Stimulated activated CD4-positive, alpha-beta T cell treated with anti-CD3 and anti-CD28 coated beads, Interleukin-12 subunit alpha, Interleukin-12 subunit beta, amount 100 ng/mL, for 48 hours (primary cell): ENCODE measurements at places on chromosomes 1 and 21.

DNA sequence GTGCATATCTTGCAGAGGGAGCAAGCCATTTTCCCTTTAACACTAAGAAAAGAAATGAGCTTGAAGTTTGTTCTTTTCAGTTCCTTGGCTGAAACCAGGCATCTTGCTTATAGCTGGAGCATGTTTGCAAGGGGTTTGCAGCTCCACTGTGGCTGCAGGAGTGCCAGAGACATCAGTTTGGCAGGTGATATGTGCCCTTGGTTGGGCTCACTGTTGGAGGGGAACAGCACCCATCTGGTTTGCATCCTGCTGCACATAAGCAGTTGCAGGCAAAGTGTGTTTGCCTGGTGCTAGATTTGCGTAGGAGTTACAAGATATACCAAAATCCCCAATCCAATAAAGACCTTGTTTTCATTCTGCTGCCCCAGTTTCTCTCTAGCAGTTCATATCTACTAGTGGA lies 47.8 kb upstream of the IKBKE start:
- no peak for DNase-seq

DNA sequence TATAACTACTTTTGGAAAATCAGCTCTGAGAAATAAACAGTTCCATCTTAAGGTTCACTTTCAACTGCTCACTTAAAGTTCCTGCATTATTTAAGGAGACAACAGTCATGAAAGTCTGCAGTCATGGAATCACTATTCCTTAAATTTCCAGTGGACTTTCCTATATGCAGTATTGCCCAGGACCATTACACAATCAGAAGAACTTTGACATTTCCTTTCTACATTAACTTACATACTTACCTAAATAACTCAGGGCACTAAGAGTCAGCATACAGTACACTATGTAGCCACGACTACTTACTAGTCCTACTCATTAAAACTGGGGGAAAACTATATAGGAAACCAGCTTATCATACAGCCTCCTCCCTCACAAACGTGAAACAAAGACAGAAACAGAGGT lies 220.1 kb downstream of the SLC45A1 start:
- DNase-seq: no peak

DNA sequence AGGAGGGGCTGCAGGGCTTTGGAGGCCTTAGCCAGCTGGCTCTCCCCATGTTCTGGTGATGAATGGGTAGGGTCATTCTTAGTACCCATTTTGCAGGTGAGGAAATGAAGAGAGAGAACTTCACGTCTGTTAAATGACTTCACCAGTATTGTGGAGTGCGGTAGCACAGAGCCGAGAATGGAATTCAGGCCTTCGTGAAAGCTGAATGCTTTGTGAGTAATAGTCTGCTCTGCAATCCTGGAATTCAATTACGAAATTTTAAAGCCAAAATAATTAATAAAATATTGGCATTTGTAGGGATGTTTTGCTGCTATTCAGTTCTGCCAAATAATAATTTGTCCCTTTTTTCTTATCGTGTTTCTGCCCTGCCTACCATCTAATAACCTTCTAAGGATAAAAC lies 197.7 kb downstream of the GREM2 start:
- DNase-seq: no peak

DNA sequence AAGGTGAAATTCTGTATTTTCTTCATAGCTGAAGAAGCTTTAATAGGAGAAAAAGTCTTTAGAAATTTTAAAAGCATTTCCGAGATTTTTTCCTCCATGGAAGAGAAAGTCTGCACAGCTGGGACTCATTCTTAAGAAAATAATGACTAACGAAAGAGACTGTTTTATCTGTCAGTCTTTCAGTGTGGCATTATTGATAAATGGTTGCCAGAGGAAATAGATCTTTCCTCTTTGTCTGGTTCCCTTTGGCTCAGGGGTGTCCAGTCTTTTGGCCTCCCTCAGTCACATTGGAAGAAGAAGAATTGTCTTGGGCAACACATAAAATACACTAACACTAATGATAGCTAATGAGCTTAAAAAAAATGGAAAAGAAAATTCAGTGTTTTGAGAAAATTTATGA lies 49.9 kb downstream of the KDM1A start:
- no peak for DNase-seq

GRCh38 chr1:61142043-61142440 lies 59.7 kb downstream of the NFIA start:
- DNase-seq: no peak

- no peak for DNase-seq
Observed at GRCh38 chr1:209714338-209714737, 9.7 kb downstream of the HSD11B1 start.

- no peak for DNase-seq
Observed at GRCh38 chr1:198889101-198889500, 250.3 kb downstream of the PTPRC start.

GRCh38 chr1:231327617-231328016 lies 10.0 kb downstream of the EXOC8 start:
- DNase-seq: no peak

DNA sequence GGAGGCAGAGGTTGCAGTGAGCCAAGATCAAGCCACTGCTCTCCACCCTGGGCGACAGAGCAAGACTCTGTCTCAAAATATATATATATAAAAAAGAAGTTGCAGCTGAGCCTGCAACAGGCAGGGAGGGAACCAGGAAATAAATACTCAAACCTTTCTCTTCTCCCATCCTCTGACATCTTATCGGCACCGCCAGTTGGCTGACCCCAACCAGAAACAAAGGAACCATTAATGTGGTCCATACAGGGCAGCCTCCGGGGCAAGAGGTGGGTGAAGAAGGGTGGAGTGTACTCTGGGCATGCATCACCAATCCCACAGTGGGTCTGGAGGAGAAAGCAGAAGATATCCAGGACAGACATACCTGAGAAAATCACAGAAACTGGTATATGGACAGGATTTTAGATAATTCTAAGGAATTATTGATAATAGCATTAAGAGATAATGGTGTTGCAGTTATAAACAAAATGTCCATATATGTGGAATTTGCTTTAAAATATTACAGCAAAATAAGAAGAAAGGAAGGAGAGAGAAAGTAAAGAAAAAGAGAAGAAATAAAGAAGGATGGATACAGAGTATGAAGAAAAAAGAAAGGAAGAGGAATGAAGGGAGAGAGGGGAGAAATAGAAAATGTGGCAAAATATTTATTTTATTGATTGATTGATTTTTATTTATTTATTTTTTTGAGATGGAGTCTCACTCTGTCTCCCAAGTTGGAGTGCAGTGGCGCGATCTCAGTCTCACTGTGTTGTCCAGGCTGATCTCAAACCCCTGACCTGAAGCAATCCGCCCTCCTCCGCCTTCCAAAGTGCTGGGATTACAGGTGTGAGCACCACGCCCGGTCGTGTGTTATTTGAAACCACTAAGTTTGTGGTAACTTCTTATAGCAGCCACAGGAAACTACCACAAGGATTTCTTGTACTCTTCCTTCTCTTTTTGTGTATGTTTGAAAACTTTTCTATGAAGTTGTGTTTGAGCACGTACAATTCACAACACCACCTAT lies 4.1 kb upstream of the PTAFR start:
- no peak for DNase-seq

DNA sequence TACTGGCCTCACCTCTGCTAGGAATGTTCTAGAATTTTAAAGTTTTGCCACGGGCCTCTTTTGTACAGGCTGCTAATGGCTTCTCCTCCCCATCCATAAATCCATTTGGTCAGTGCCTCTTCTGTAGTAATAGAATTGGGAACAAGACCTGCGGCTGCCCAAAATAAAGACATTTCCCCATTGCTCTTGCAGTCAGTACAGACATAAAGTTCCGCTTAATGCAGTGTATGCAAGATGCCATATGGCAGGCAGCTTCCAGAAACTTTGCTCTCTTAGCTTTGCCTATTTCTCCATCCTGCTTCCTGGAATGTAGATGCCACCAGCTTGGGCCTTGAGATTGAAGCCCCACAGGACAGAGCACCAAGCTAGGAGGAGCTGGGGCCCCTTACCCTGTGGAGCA lies 3.7 kb upstream of the SLC2A5 start:
- no peak for DNase-seq

GRCh38 chr1:231731268-231731667 lies 104.7 kb downstream of the DISC1 start:
- DNase-seq: no peak

DNA sequence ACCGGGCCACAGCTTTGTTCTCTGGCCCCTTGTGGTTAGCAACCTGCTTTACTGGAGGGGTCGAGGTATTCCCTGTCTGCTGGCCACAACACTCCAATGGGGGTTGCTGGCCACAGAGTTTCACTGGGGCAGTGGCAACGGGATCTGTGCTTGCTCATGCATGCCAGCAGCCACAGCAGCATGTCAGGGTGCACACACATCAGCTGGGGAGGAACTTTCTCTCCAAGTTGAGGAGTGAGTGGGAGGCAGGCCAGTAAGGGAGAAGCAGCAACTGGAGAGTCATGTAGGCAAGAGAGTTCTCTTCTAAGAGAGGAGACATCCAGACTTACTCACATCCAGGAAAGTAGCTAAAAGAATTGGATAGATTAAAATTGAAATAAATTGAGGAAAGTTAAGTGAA lies 38.0 kb downstream of the SAMD13 start:
- DNase-seq: no peak

GRCh38 chr1:78743626-78744025 lies 94.0 kb downstream of the IFI44 start:
- DNase-seq: no peak

GRCh38 chr1:20699558-20699957 lies 18.2 kb downstream of the KIF17 start:
- no peak for DNase-seq

DNA sequence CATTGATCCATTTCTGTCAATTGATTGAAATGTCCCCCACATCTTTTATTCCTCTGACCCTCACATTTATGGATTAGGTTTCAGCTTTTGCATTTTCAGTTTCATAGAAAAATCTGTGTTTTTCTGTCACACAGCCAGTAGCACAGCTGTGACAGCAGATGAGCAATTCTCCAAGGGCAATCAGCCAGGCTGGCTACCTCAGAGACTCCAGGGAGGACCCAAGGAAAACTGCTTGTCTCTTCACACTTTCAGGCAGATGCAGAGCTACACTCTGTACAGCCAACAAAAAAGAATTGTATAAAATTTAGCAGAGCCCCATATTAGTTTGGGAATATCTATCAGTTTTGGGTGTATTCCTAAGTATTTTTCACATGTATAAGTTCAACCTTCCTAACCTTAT lies 257.2 kb downstream of the LRRC7 start:
- no peak for DNase-seq

GRCh38 chr1:14815175-14815877 lies 216.8 kb downstream of the KAZN start:
- DNase-seq: no peak

GRCh38 chr1:197989058-197989457 lies 71.9 kb downstream of the LHX9 start:
- DNase-seq: no peak

- no peak for DNase-seq
Observed at GRCh38 chr1:37073854-37074379, 39.6 kb upstream of the GRIK3 start.

- DNase-seq: no peak
Observed at GRCh38 chr1:66250478-66250877, 283.5 kb upstream of the SGIP1 start.

GRCh38 chr1:77888081-77888780 lies at the start of gene NEXN:
Gene NEXN, plus strand, starts transcription at chr1:77888624. Its CDS starts 27,483 bp downstream, at chr1:77916107.
- no peak for DNase-seq

DNA sequence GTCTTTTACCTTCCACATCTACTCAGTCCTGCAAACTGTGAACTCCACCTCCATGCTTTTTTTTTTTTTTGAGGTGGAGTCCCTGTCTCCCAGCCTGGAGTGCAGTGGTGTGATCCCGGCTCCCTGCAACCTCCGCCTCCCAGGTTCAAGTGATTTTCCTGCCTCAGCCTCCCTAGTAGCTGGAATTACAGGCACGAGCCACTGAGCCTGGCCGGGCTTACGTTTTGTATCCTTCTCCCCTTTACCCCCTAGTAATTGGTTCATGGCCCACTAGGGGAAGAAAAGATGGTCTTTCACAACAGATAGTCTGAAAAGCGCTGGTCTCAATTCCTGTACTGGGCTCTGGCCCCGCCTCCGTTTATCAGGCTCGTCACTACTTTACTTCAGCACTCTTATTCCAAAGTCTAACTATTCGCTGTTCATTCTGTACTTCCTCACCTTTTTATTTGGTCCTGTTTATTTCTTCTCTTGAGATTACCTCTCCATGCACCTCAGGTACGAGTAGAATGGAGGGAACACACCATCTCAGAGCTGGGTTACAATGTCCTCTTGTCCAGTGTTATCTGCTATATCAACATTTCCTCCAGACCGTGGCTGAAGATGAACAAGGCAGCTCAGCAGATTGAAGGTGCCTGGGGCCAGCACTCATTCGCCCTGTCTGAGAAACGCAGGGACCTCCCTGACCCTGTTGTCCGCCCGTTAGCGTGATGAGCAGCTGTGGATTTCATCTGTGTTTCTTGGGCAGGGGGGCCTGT lies 16.2 kb downstream of the CNST start:
- no peak for DNase-seq

- DNase-seq: no peak
Observed at GRCh38 chr1:23422941-23423340, 1.6 kb downstream of the TCEA3 start.

GRCh38 chr1:237702161-237702560 lies 188.6 kb downstream of the ZP4 start:
- DNase-seq: no peak

DNA sequence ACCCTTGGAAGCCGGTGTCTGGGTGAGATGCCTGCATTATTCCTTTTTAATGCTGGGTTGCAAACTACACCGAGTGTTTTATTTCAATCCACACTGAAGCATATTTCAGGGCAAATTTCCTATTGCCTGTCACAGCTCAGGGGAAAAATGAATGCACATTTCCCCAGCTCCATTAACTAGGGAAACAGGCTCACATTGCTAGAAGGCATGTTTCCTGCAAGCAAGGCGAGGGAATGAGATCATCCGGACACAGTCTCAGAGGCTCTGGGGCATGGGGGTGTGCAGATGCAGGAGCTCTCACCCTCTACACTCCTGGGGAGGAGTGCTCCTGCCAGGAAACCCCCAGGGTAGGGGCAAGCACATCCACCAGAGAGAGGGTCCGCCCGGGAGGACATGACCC lies 24.6 kb downstream of the SYT2 start:
- no peak for DNase-seq

DNA sequence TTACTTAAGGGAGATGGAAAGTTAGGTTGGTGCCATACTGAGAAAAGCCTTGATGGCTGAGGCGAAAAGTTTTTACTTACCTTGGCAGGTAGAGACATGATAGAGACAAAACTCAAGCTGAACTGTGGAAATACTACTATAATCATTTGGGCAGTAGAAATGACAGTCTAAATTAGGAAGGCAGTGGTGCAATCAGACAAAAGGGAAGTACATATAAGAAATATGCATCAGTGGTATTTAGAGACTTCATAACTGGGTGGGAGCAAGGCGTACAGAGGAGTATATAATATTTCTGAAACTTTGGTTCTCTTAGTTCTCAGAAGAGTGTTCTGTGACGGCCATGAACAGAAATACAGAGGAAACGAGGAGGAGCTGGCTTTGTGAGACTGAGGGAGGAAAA lies 2.4 kb upstream of the CEP350 start:
- DNase-seq: no peak

DNA sequence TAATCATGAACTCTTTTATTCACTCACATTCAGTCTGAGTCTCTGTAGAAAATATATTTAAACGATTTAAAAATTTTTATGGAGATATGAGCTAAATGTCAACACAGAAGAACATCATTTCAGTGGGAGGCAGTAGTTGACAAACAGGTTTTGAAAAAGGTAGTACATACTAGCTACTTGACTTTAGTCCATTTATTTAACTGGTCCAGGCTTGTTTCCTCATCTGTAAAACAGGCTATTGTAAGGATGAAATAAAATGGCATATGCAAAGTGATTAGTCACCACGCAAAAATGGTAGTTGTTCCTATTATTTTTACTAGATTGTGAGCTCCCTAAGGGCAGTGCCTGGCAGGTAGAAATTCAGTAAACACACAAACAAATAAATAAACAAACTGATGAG lies 75.2 kb downstream of the NTPCR start:
- DNase-seq: no peak
